ENCODE measurements at places on chromosomes 11 and 22. TPM values are rescaled to one million over a fixed set of nuclear protein-coding genes. Genes with fewer than 3 reads are reported as not detected.
A peak's percentile ranks its signal among the peaks of the same experiment; 100 is the strongest.

DNA sequence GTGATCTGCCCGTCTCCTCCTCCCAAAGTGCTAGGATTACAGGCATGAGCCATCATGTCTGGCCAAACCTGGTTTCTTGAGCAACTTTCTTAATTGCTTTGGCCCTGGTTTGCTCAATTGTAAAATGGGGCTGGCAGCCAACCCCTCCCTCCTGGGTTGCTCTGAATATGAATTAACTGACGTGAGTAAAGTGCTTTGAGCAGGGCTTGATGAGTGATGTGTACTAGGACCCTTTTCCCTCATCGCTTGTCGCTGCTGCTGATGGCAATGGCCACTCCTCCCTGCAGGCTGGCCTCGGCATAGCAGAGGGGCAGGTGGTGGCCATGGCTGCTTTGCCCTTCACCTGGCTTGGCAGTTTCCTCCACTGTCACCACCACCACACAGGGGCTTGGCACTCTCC, 41.5 kb downstream of the RNF141 start:
- DNase-seq: no peak

DNA sequence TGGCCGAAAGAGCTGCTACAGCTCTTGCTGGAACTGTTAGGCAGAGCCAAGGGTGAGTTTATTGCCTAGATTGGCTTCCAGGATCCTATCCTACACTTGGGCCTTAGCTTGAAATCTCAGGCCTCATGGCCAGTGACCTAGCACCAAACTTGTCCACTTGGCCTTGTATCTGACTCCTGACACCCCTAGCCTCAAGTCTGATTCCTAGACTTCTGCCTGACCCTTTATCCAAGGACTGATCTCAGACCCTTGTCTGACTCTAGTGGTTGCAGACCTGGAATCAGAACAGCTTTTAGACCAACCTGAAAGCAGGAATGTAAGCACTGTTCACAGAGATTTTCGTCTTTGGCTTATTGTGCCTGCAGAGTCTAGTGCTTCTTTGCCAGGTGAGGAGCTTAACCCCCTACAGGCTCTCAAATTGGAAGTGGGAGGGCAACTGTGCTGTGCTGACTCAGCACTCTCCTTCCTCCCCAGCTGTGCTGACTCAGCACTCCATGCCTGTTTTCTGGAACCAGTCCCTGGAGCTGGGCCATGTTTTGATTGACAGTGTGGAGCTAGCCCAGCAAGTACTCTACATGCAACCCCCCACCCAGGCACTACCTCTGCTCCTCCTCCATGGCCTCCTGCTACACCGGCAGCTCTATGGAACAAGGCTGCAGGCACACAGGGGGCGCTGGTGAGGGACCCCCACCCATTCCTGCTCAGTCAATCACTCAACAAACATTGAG, 35.1 kb downstream of the RRP8 start:
- DNase-seq: peak; percentile 56

DNA sequence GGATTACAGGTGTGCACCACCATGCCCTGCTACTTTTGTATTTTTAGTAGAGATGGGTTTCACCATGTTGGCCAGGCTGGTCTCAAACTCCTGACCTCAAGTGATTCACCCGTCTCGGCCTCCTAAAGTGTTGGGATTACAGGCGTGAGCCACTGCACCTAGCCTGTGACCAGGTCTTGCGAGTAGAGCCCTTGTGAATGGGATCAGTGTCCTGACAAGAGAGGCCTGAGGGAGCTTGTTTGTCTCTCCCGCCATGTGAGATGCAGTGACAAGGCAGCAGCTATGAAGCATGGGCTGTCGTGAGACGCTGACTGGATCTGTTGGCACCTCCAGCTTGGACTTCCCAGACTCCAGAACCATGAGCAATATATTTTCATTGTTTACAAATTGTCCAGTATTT, 69.3 kb downstream of the LRRC32 start:
- DNase-seq: no peak

- no peak for DNase-seq
Observed at GRCh38 chr11:19283991-19284390, 43.2 kb upstream of the E2F8 start.

GRCh38 chr11:123543797-123544196, 110.6 kb downstream of the SCN3B start:
- no peak for DNase-seq

GRCh38 chr11:57306940-57307565, 17.7 kb downstream of the TNKS1BP1 start:
- DNase-seq: no peak

DNA sequence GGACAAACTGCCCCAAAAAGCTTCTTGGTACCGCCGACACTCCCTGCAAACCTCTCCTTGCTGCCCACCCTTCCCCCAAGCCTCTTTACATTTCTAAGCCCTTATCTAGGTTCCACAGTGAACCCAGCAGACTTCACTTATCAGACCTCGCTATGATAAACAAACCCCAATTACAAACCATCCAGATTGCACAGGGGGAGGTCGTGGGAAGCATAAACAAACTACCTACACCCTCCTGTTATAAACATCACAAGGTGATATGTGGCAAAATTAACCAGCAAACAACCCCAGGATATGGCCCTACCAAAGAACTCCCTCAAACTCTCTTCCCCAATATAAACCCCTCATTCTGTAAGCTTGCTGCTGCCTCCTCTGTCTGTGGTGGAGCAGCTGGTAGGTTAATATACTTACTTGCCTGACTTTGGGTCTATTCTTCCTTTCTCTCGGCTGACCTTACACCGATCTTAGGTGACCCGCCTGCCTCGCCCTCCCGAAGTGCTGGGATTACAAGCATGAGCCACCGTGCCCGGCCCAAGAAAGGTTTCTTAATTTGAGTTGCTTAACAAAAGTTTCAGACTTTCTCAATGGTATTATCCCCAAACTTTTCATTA, 66.0 kb upstream of the TENM4 start:
- no peak for DNase-seq

DNA sequence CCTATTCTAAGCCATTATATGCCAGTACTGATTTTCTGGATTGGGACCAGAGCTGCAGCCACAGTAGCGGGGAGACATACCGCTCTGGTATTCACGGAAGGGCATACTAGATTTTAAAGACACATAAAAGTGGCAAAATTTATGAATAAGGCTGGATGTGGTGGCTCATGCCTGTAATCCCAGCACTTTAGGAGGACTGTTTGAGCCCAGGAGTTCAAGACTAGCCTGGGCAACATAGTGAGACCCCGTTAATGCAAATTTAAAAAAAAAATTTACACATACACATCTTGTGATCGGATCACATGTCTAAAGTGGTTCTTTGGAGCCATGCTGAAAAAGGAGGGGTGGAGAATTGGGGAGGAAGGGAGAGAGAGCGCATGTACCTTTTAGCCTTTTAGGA, 9.0 kb downstream of the RPL27A start:
- no peak for DNase-seq

DNA sequence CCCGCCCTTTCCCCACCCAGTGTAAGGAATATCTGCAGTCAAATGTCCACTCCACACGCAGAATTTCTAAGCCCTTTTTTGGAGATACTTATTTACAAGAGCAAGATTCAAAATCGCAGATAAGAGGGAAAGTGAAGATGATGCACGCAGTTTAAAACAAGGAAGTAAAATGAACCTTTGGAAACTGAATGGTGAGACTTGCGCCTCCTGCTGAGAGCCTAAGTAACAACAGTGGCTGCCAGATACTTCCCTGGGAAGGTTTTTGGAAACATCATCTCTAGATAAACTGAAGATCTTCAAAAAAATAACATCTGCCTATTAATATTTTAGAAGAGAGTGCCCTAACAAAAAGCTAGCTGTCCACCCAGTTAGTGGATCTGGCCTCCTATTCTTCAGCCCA, 963.1 kb upstream of the FAT3 start:
- no peak for DNase-seq

DNA sequence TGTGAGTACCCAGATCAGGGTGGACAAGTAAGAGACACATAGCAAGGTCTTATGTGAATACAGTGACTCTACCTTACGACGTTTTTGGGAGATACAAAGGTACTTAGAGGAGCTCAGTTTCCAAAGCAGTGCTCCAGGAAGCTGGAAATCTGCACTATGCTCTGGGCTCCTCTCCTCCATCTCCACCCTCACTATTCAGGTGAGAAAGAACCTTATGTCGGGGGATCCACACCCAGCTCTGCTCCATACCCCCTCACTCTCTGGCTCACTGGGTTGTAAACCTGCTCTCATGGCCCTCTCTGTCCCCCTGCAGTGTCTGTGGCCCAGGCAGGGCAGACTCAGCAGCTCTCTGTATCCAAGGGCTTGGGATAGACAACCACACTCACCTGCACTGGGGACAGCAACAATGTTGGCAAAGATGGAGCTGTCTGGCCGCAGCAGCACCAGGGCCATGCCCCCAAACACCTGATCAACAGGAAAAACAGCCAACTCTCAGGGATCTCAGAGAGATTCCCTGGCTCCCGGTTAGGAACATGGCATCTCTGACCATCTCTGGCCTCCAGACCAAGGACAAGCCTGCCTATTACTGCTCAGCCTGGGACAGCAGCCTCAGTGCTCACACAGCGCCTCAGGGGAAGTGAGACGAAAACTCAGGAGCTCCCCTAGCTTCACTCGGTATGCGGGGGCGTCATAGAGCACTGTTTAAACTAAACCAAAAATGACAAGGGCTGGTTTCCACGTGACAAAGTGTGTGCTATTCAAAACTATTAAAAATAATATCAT, 60.9 kb upstream of the TOP3B start:
- no peak for DNase-seq

DNA sequence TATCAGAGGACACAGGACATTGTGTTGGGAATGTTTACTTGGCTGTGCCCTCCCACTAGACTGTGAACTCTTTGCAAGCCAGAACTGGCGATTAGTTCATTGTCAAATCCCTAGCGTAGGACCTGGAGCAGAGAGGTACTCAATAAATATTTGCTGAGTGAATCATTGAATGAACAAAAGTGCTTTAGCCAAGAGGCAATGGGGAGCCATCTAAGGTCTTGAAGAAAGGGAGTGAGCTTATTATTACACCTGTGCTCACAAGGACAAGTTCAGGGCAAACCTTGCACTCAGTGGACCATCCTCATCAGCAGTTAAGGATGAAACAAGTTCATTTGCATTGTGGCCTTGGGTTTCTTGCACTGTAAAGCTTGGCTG, 1.1 kb upstream of the RASSF10 start:
- DNase-seq: no peak

C22orf31 gene
- total RNA-seq: not detected

SDF2L1 gene
- 40.9 TPM for total RNA-seq

OR8D1 gene
- total RNA-seq: not detected
